ENCODE measurements at places on chromosomes 2 and 18.

DNA sequence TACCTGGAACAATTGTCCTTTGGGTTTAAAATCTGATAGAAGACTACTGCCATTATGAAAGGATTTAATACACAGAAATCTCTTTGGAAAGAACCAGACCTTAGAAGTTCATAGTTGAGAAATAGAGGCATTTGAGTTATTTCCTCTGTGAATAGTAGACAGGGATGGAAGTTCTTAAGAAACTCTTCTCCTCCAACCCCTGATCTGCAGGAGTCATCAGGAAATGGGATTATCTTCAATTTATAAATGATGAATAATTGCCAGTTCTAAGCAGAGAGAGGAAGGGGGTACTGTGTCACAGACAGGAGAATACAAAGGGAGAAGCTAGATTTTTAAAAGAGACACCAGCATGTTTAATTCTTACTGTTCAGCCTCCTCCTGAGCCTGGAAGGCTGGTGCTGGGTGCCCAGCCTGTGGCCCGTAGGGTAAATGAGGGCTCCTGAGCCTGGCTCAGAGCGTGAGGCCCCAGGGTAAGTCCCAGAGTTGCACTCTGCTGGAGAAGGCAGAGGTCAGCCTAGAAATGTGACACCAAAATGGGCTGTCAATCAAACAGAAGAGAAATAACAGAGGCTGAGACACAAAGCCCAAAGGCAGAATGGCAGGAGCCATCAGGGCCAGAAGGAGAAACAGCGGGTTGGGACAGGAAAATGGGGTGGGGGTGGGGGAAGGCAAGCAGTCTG is 58.2 kb upstream of the PKDCC start:
- no peak for DNase-seq

GRCh38 chr2:218820746-218821369 is 10.7 kb downstream of the PRKAG3 start:
- DNase-seq: no peak

- no peak for DNase-seq
Measured at GRCh38 chr2:23380562-23381065, 4.4 kb upstream of the KLHL29 start.

DNA sequence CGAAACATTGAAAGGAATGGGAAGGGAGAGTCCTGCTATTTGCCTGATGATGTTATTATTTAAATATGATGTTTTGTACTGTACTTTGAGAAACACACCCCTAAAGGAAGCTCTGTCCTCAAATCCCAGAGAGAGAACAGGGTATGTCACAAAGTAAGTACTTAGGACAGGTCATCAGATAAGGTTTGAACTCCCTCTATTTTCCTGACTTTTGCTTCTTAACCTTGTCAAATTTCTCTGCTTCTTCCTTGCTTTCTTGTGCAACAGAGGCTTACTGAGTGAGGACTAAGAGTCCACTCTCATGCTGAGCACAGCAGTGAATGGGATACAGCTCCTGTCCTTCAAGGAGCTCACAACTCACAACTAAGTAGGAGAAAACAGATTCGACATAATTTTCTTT is 3.7 kb downstream of the DGUOK start:
- no peak for DNase-seq
